ENCODE measurements at places on chromosomes 6 and 20.

DNA sequence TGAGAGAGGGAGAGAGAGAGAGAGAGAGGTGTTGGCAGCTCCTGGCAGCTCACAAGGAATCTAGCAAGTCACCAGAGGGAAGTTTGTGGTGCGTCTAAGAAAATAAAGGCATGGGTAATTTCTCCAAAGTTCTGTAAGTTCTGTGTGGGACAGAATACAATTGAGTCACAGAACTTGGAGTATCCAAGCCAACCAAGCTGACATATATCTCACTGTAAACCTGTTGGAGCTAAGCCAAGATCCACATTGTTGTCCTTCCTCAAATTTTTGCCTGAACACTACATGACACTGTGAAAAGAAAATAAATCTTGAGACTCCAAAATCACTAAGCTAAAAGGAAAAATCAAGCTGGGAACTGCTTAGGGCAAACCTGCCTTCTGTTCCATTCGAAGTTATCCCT is 436.7 kb downstream of the MEI4 start:
- DNase-seq = no peak

DNA sequence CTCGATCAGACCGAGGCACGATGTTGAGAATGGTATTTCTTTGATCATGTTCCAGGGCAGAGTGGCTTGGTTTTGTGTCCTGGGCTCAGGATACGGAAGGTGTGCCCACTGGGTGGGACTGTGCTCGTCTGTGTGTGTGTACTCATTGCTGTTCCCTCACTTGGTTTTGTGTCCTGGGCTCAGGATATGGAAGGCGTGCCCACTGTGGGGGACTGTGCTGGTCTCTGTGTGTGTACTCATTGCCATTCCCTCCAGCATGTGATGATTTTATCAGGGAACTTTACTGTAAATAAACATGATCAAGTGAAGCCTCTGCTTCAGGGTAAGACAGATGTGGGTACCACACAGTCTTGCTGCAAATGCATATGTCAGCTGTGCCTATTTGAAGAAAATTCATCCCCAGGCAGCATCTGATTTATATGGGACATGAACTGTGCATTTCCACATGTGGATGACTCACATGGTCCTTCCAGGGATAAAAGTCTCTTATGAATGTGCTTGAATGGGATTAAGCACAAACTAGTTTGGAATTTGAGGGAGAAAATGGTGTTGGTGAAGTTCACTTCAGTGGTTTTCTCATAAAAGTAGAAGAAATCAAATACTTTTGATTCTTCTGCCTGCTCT is 274.3 kb downstream of the QKI start:
- DNase-seq = no peak

- DNase-seq = no peak
Observed at GRCh38 chr20:33431797-33432381, 11.7 kb downstream of the SNTA1 start.

DNA sequence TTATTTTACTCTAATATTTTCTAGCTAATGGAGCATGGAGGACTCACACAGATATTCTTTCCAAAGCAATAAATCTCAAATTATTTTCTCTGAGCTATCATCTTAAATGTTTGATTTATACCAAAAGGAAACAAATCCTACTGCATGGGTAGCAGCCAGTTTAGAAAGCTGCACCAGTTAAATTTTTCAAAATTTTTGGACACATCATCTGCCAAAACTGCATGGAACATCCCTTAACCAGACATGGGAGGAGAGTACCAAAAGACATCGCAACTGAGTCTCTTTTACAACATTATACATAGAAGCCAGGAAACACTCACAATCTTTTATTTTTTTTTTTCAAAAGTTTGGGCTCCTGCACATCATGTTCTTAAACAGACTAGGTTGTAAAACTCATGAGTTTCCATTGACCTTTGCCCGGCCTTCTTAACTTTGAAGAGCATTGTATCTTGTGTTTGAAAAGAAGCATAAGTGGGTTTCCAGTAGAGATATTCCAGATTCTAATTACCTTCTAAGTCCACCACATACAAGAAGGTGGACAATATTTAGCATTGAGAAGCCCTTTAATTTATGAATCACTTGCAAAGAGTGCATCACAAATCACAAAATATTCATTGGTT is 87.7 kb upstream of the HMGCLL1 start:
- no peak for DNase-seq

DNA sequence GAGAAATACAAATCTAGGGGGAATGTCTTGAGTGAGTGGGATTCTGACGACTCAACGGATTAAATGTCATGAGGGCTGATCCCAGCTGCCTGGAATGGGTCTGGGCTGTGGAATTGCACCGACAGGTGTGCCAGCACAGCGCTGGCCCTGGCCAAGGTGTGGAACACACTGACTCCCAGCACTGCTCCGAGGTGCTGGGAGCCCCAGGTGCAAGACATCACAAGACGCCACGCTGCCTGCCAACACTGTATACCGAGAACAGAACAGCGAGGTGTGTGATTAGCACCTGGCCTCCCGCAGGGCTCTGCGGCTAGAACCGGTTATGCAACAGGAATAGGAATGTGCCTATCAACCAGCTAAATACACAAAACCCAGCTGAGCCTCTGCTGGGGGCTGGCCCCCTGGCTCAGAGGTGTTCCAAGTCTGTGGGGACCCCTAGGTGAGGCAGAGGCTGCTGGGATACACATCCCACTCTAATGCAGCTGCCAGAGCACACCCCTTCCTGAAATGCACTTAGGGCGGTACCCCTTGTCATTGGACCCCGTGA is 24.8 kb upstream of the APMAP start:
- no peak for DNase-seq

DNA sequence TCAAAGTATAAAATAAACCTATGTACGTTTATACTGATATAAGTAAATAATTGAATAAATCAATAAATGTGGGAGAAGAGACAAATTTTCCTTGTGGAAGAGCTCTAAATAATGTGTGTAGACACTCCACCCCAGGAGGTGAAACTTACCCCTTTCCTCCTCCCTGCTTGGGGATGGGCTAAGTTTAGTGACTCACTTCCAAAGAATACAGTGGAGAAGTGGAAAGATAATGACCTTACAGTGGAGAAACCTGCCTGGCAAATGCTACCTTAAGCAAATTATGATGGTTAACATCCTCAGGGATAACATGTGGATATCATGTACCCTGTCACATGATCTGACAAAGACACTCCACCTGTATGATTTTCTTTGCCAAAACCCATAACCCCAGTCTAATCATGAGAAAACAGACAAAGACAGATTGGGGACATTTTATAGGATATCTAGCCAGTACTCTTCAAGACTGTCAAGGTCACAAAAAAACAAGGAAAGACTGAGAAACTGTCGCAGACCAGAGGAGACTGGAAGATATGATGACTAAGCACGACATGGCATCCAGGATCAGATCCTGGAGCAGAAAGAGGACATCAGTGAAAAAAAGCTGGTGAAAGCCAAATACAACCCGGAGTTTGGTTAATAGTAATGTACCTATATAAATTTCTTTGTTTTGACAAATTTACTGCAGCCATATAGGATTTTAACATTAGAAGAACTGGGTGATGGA is 195.5 kb upstream of the PRDM1 start:
- no peak for DNase-seq

DNA sequence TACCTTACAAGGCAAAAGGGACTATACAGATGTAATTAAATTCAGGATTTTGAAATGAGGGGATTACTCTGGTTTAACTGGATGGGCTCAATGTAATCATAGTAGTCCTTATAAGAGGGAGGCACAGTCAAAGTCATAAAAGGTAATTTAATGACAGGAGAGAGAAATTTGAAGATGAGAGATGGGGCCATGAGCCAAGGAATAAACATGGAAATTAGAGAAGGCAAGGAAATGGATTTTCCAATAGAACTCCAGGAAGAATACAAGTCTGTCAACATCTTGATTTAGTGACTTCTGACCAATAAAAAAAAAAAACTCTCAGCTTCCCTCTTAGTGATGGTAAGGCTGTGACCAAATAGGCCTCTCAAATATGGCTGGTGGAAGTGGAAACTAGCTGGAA is 101.9 kb upstream of the BEND3 start:
- no peak for DNase-seq

- peak; percentile 25 for DNase-seq
Observed at GRCh38 chr20:21571841-21572690, 58.2 kb upstream of the NKX2-2 start.

- DNase-seq = no peak
Observed at GRCh38 chr20:32333181-32333987, 24.7 kb upstream of the ASXL1 start.

- DNase-seq = no peak
Observed at GRCh38 chr6:113960795-113961194, 10.2 kb downstream of the HDAC2 start.

DNA sequence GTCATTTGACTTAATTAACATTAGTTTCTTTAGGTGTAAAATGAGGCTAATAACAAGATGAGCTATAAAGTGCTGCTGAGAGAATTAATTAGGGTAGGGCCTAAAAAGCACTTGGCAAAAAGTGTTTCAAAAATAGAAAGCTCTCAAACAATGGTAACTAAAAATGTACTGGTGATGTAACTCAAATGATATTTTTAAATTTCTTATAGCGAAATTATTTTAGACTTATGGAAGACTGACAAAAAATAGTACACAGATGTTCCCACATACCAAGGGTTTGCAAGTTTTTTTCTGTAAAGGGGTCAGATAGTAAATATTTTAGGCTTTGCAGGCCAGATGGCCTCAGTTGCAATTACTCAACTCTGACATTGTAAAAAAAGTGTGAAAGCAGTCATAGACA is 190.7 kb upstream of the UFL1 start:
- DNase-seq = no peak

DNA sequence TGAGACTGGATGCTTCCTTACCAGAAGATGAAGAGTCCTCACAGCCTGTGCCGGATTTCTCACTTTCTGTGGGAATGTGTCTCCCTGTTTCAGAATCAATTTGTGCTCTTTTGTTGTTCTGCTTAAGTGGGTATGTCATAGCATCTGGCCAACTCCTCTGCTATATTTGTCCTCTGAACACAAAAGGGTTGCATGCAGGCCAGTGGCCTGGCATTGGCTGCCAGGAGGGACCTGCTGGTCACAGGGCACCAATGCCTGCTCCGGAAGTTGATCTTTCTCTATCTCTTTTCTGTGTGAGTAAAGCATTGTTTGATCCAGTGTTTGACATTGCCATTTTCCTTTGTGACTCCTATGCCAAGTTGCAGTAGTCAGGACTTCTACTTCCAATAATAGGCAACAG is 47.8 kb downstream of the JARID2 start:
- DNase-seq = no peak

DNA sequence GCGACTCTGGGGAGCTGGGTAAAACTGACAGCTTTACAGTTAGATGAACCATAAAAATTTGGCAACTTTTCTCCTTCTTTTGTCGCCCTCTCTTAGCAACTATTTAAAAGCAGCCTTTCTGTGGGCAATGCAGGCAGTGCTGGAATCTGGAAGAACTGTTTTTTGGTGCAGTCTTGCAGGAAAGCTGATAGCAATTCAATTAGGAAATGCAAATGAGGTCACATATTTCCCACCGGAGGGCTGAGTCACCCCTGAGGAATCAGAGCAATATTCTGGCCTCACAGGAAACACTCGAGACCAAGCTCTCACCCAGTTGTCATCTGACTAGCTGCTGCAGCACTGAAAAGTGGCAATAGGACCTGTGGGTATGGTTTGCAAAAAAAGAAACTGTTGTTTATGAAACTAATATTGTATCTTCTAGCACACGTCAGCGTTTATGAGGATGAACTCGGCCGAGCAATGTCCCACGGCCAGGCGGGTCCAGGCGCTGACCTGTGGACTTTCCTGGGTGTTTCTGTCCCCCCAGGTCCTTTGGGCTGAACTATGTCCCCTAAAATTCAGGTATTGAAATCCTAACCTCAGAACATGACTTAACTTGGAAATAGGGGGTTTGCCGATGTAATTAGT is 312.3 kb downstream of the TAF4 start:
- DNase-seq = no peak

Measured in activated T-cell treated with anti-CD3 and anti-CD28 coated beads, Interleukin-2, amount 50 U/mL, for 1 hour (primary cell).